Cardiac muscle cell (in vitro differentiated cells and primary cell): ENCODE measurements at places on chromosomes 3 and 15. TPM values are rescaled to one million over a fixed set of nuclear protein-coding genes. Genes with fewer than 3 reads are reported as not detected.

The CFAP91 gene
- 0.53 and 0.92 TPM in 2 replicates for total RNA-seq

The ACSBG1 gene
- 0.24 and 1.6 TPM in 2 replicates for total RNA-seq

The ABI3BP gene
- total RNA-seq, result 0.21 and 0.54 TPM in 2 replicates

The CHRNB4 gene
- 0.14 and 0.57 TPM in 2 replicates for total RNA-seq

The NR2F2 gene
- 0.63 and 0.99 TPM in 2 replicates for total RNA-seq

The ITIH1 gene
- total RNA-seq, result not detected in 2 replicates

The FBXO40 gene
- total RNA-seq, result 7.3 and 18.0 TPM in 2 replicates

The NPAP1 gene
- 0.21 and 0.28 TPM in 2 replicates for total RNA-seq

The TMEM207 gene
- not detected in 2 replicates for total RNA-seq

The HIGD1A gene
- total RNA-seq, result 121 and 167 TPM in 2 replicates

The EXD1 gene
- total RNA-seq, result not detected in 2 replicates

The IL12A gene
- total RNA-seq, result 0.09 TPM in 1 of 2 replicates, not detected in the other

The MYO1E gene
- 22.0 and 26.0 TPM in 2 replicates for total RNA-seq

The CHRNA7 gene
- total RNA-seq, result 4.2 and 7.7 TPM in 2 replicates

The B4GALT4 gene
- total RNA-seq, result 34.0 and 36.3 TPM in 2 replicates

The GOLGA8R gene
- 1.7 and 5.9 TPM in 2 replicates for total RNA-seq

The SHF gene
- total RNA-seq, result 20.0 and 20.8 TPM in 2 replicates

The DTX3L gene
- total RNA-seq, result 0.14 and 0.33 TPM in 2 replicates

The ISLR gene
- total RNA-seq, result 1.6 and 4.1 TPM in 2 replicates

The GNAT1 gene
- not detected in 2 replicates for total RNA-seq

The CD200R1 gene
- total RNA-seq, result 0.18 and 0.36 TPM in 2 replicates

The NT5DC2 gene
- 214 and 233 TPM in 2 replicates for total RNA-seq

The TNFSF10 gene
- total RNA-seq, result not detected in 2 replicates
